ENCODE measurements at places on chromosomes 3 and 15.

GRCh38 chr3:32499585-32499984 is 3.1 kb downstream of the CMTM6 start:
- DNase-seq: no peak

DNA sequence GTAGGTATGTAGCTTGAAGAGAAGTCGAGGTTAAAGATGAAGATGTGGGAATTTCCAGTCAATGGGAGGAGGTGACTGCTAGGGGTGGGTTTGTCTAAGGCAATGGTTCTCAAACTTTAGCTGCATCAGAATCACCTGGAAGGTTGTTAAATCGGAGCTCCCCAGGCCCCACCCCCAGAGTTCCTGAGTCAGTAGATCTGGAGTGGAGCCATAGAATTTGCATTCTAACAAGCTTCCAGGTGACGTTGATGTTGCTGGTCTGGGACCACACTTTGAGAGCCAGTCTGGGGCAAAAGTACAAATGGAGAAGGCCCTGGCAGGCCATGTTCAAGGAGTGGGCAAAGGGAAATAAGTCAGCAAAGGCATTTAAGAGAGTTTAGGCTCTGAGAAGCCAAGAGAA is 69.1 kb downstream of the CMTM8 start:
- DNase-seq: no peak

DNA sequence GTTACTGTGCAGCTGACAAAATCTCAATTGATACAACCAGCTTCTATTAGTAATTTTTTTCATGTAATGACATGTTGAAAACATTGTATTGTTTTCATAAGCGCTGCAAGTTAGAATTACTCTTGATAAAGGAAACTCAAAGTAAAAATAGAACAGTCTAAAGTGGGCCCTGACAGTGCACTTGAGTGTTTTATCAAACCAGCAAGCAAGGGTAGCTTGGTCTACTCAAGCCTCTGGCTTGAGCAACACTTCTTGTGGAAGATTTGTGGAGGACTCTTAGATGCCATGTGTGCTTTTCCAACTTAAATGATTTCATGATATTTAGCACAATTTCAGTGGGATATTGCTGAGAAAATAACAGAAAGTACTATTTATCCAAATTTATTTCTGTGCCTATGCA is 575.7 kb upstream of the ZNF717 start:
- DNase-seq: no peak

DNA sequence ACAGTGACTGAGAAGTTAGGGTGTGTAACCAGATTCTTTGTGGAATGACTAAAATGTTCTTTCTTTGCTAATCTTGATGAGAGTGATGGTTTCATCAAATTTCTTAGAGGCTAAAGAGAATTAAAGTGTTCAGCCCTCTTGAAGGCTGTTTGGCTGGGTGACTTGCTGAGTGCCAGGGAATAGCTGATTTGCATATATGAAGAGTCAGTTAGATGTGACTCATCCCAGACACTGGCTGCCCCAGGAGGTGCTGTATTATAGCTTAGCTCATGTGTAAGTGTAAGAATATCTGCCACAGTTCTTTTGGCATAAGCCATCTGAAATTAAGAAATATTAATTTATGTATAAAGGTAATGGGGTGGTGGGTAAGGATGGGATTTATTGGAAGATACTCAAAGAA is 535.1 kb downstream of the NLGN1 start:
- no peak for DNase-seq

DNA sequence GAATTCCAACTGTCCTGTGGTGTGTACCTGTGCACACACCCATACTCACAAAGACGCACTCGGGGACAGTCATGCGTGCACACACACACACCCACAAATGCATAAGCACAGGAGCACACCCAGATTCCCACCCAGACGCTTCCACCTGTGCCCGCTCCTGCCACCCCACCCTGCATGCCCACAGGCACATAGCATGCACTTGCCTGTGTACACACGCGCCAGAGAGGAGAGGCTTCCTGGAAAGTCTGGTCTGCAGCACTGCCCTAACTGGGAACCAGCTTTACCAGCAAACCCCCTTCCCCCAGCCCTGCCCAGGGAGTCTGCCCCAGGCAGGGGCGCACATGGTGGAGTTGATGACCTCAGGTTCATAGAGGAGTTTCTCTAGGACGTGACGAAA is 246.2 kb downstream of the UACA start:
- no peak for DNase-seq

GRCh38 chr3:34881026-34881425 is 758.3 kb upstream of the ARPP21 start:
- no peak for DNase-seq

- DNase-seq: no peak
These were observed 57.8 kb upstream of the SMAD6 start for GRCh38 chr15:66644000-66644787.
